ENCODE measurements at places on chromosomes 3 and 15. TPM values are rescaled to one million over a fixed set of nuclear protein-coding genes. Genes with fewer than 3 reads are reported as not detected.

The FMN1 gene
- total RNA-seq = 0.07 TPM

- no peak for DNase-seq
Observed at GRCh38 chr3:140617135-140617534, 60.7 kb upstream of the TRIM42 start.

The ALG3 gene
- total RNA-seq = 107 TPM

DNA sequence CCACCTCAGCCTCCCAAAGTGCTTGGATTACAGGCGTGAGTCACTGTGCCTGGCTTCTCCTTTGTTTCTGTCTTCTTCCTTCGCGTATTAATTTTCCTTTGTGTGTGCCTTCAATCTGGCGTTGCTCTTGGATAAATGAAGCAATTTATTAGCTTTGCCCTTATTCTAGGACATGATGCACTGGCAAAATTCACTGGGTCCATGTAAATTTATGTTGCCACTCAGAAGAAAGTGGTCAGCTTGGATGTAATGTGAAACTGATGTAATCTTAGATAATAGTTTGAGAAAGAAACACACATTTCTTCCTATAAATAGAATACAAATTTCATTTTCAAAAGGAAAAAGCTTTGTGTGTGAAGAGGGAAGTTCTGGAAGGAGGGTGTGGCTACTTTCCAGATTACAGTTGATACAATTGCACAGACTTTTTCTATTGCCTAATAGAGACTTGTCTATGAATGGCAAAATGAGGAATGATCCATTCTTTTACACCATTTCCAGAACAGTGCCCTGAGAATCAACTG lies 23.3 kb upstream of the ATP1B3 start:
- no peak for DNase-seq

DNA sequence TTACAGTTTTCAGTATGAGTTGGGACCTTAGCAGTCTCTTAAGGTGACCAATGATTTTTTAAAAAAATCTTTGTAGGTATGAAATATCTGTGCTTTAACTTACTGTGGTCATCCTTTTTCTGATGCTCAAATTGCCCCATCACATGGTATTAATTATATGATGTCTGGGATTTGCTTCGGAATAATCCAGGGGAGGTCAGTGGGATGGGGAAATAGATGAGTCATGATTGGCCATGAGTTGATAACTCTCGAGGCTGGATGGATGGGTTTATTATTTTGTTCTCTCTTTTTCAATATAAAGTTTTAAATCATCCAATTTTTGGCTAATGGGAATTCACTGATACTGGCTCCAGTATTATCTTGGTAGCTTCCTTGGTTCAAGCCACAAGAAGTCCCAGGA lies 370.3 kb upstream of the TPM1 start:
- no peak for DNase-seq
